ENCODE measurements at places on chromosomes 1 and 21. TPM values are rescaled to one million over a fixed set of nuclear protein-coding genes. Genes with fewer than 3 reads are reported as not detected.

Gene S100A9
- total RNA-seq, result 177 TPM

Gene MARK1
- 17.6 TPM for total RNA-seq

Gene GSTM5
- 0.58 TPM for total RNA-seq

DNA sequence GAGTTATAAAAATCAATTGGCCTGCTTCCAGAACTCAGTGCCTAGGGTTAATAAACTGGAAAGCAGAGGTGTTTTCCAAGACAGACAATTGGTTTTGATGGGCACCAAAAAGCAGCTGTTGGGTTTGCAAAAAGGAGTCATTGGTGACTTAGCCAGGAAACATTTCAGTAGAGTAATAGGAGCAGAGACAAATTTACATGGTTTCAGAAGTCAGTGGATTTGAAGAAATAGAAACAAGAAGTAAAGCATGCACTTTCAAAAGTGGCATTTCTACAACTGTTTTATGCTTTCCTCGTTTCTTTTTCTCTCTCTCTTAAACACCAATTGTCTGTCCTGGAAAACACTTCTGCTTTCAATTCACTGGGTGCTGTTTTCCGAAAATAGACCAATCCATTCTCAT lies 87.8 kb downstream of the GLUL start:
- H3K4me1 ChIP-seq, result peaks cover 6% of the 10 kb centered on the region
- no peak overlapping the region for H3K4me3 ChIP-seq
- H3K27ac ChIP-seq, result no peak overlapping the region
- no peaks in the 10 kb centered on the region for H3K27me3 ChIP-seq
- DNase-seq, result no peak

GRCh38 chr1:201085902-201086735 lies 26.1 kb downstream of the CACNA1S start:
- H3K4me1 ChIP-seq, result no peaks in the 10 kb centered on the region
- no peak overlapping the region for H3K27ac ChIP-seq
- peak; percentile 40 for DNase-seq
- H3K36me3 ChIP-seq, result no peaks in the 10 kb centered on the region

Gene PPM1J
- 10.5 TPM for total RNA-seq

Gene NLRP3
- total RNA-seq, result 1.2 TPM

Gene CHI3L2
- total RNA-seq, result not detected

DNA sequence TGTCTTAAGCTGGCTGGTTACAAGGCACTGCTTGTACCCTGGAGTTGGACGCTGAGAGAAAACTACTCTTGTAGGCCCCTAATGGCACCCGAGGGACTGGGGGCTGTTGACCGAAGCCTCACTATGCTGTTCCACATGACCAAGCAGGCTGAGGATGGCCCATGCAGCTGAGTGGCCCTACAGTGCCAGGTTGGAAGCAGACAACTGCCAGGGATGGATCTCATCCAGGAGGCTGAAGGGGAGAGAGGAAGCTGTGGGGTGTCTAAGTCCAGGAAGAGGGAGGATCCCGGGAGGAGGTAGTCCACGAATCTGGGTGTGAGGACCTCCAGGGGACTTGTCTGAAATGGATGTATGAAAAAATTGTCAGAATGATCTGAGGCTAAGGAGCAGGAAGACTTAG lies 45.8 kb downstream of the FOXD2 start:
- no peaks in the 10 kb centered on the region for H3K36me3 ChIP-seq
- DNase-seq, result no peak
- H3K27ac ChIP-seq, result no peak overlapping the region
- H3K27me3 ChIP-seq, result peaks cover 8% of the 10 kb centered on the region

Gene SPOCD1
- not detected for total RNA-seq

All from heart left ventricle (tissue), 16 donors.